ENCODE measurements at places on chromosomes 7 and 10. TPM values are rescaled to one million over a fixed set of nuclear protein-coding genes. Genes with fewer than 3 reads are reported as not detected.
A peak's percentile ranks its signal among the peaks of the same experiment; 100 is the strongest.

- DNase-seq, result no peak
- no peaks in the 10 kb centered on the region for H3K36me3 ChIP-seq
- H3K27me3 ChIP-seq, result no peaks in the 10 kb centered on the region
- H3K4me3 ChIP-seq, result no peak overlapping the region
- peaks cover 11% of the 10 kb centered on the region for H3K4me1 ChIP-seq
- no peak overlapping the region for H3K27ac ChIP-seq
Measured at GRCh38 chr10:58757352-58758065, 244.8 kb downstream of the BICC1 start.

DNA sequence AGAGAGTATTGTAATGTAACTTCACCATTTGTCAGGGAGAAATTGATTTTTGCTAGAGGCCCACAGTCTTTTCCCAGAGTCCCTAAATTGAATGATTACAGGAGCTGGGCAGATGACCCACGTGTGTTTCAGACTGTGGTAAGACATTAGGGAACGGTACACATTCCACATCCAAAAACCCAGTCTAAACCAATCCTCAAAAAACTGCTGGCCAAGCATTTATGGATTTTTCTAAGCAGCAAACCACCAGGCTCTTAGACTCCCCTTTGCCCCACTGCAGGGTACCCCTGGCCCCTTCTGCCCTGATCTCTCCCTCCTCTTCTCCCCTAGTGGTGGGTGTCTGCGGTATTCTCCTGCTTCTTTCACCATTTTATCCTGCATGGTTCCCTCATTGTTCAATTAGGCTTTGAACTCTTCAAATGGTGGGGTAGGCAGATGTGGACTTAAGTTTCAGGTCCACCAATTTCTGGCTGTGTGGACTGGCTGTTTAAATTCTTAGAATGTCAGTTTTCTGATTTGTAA, 135.5 kb upstream of the SORCS3 start:
- no peak for DNase-seq
- H3K27me3 ChIP-seq, result no peaks in the 10 kb centered on the region
- no peak overlapping the region for H3K27ac ChIP-seq
- no peak overlapping the region for H3K4me3 ChIP-seq

GRCh38 chr10:86670290-86670811, 2.0 kb downstream of the LDB3 start:
- H3K4me3 ChIP-seq, result peak overlapping the region; percentile 44
- no peak for DNase-seq
- peak overlapping the region; percentile 96 for H3K27ac ChIP-seq
- no peaks in the 10 kb centered on the region for H3K36me3 ChIP-seq
- peaks cover 83% of the 10 kb centered on the region for H3K4me1 ChIP-seq

- no peaks in the 10 kb centered on the region for H3K27me3 ChIP-seq
- H3K4me3 ChIP-seq, result no peak overlapping the region
- no peaks in the 10 kb centered on the region for H3K36me3 ChIP-seq
- DNase-seq, result no peak
Measured at GRCh38 chr7:115662120-115662519, 368.4 kb downstream of the TFEC start.

GRCh38 chr7:19747740-19748339, 25.6 kb downstream of the TMEM196 start:
- H3K36me3 ChIP-seq, result no peaks in the 10 kb centered on the region
- no peaks in the 10 kb centered on the region for H3K27me3 ChIP-seq
- no peak overlapping the region for H3K27ac ChIP-seq
- H3K4me3 ChIP-seq, result no peak overlapping the region
- no peak for DNase-seq

GRCh38 chr7:111735661-111736551, 173.6 kb upstream of the IMMP2L start:
- H3K36me3 ChIP-seq, result peaks cover 9% of the 10 kb centered on the region
- H3K27me3 ChIP-seq, result no peaks in the 10 kb centered on the region
- H3K4me3 ChIP-seq, result no peak overlapping the region
- H3K4me1 ChIP-seq, result peaks cover 6% of the 10 kb centered on the region

DNA sequence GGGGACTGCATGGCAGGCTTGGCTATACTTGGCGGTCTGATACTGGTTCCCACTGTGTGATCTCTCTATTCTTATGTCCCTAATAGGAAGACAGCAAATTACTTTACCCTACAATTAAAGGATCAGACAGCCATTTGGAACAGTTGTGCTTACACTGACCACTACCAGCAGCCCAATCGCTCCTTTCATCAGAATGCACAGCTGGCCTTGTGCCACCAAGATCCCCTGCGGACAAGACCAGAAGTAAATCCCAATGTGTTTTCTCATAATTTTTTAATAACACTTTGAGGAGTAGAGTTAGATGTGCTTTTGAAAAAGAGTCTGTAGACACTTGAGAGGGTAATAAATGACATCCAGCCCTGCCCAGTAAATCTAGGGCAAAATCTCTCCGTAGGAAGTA, 297.2 kb upstream of the ZNF32 start:
- no peak overlapping the region for H3K4me3 ChIP-seq
- no peak overlapping the region for H3K27ac ChIP-seq
- no peak for DNase-seq
- no peaks in the 10 kb centered on the region for H3K36me3 ChIP-seq
- no peaks in the 10 kb centered on the region for H3K27me3 ChIP-seq
- H3K4me1 ChIP-seq, result peaks cover 2% of the 10 kb centered on the region

Gene LIPN
- total RNA-seq, result not detected

Gene CARD11
- not detected for total RNA-seq

GRCh38 chr7:117096330-117096729, 143.0 kb downstream of the ST7 start:
- H3K27me3 ChIP-seq, result no peaks in the 10 kb centered on the region
- no peak overlapping the region for H3K27ac ChIP-seq
- H3K4me1 ChIP-seq, result no peaks in the 10 kb centered on the region
- no peaks in the 10 kb centered on the region for H3K36me3 ChIP-seq

Gene NANOS1
- 2.6 TPM for total RNA-seq

DNA sequence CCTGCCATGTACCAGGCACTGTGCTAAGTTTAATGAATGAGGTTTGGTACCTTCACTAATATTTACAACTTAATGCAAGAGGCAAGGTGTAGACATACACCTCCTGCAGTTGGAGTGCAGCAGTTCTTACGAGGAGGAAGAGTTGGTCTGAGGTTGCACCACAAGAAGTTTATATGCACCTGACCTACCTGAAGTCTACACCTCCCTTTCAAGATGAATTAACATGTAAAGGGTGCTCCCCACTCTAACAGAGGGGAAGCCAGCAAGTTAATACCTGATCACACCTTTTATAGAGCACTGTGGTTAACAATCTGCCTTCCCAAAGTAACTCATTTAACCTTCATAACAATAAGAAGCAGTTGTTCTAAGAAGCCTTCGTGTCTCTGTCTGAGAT, 120.0 kb downstream of the LYZL1 start:
- no peaks in the 10 kb centered on the region for H3K36me3 ChIP-seq
- H3K4me3 ChIP-seq, result peak overlapping the region; percentile 64
- peak overlapping the region; percentile 89 for H3K27ac ChIP-seq
- peaks cover 42% of the 10 kb centered on the region for H3K4me1 ChIP-seq
- DNase-seq, result no peak
- no peaks in the 10 kb centered on the region for H3K27me3 ChIP-seq

DNA sequence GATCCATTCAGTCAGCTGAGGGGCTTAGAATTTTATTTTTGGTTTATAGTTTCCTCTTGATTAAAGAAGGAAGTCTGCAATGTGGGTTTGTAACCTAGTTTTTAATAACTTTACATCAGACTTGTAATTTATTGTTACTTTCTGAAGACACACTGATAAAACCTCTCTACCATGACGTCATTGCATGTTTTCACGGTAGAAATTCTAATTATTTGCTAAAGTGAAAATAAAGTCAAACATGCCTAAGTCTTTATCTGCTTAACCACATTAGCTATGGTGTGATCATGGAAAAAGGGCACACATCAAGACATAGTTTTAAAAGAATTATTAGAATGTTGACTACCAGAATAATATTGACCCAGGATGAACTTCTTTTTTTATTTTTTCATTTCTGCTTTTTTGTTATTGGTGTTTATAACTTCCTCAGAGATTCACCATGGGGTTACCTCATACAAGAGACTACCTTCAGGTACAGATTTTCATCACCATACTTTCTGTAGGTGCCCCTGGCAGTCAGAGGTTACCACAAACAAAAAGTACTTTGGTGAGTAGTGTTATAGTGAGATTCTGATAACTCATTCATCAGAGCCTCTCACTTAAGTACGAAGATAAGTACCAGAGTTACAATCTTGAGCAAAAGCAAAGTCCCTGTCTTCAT, 7.0 kb upstream of the PANK1 start:
- no peak overlapping the region for H3K4me3 ChIP-seq
- H3K27ac ChIP-seq, result no peak overlapping the region
- no peaks in the 10 kb centered on the region for H3K36me3 ChIP-seq
- DNase-seq, result no peak
- no peaks in the 10 kb centered on the region for H3K27me3 ChIP-seq

DNA sequence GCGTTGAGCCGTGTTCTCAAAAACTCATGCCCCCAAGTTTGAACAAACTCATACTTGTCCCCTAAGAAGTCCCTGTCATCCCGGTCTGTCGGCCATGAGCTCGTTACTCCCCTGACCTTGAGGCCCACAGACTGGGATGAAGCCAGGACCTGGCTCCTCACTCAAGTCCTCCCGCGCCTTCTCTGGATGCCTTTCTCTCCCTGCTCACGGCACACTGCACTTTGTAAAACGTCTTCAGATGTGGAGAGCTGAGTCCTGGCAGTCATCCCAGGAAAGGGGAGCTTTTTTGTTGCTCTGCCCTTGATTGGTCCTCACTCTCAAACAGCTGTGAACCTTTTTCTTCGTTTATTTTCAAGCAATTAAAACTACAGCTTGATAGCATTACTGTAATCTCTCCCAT, 110.8 kb downstream of the JAZF1 start:
- no peaks in the 10 kb centered on the region for H3K27me3 ChIP-seq
- H3K27ac ChIP-seq, result peak overlapping the region; percentile 81
- no peaks in the 10 kb centered on the region for H3K36me3 ChIP-seq
- DNase-seq, result peak; percentile 92
- H3K4me1 ChIP-seq, result no peaks in the 10 kb centered on the region

- H3K4me3 ChIP-seq, result no peak overlapping the region
- H3K36me3 ChIP-seq, result no peaks in the 10 kb centered on the region
- H3K27me3 ChIP-seq, result no peaks in the 10 kb centered on the region
Measured at GRCh38 chr7:11517853-11518252, 314.1 kb downstream of the THSD7A start.

DNA sequence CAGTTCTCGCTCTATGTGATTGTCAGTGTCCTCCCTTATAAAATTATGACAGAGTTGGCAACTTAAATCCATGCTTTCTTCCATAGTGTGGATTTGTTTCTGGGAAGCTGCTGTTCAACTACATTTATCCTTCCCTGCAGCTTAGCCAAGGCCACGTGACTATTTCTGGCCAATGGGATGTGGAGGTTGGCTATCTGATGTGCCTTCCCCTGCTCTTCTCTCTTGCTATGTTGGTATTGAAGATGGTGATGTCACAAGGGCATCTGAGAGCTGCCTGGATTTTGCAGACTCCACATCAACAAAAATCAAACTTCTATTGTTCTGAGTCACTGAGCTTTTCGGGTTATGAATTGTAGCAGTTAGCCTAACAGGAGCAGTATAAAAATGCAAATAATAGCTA, 164.9 kb upstream of the RHOBTB1 start:
- no peaks in the 10 kb centered on the region for H3K27me3 ChIP-seq
- H3K36me3 ChIP-seq, result no peaks in the 10 kb centered on the region
- no peak overlapping the region for H3K27ac ChIP-seq

- no peaks in the 10 kb centered on the region for H3K27me3 ChIP-seq
- peaks cover 2% of the 10 kb centered on the region for H3K36me3 ChIP-seq
- H3K27ac ChIP-seq, result peak overlapping the region; percentile 47
- peak; percentile 90 for DNase-seq
- H3K4me3 ChIP-seq, result peak overlapping the region; percentile 37
Measured at GRCh38 chr7:56091591-56091990, 1.2 kb downstream of the PHKG1 start.

GRCh38 chr7:140752533-140752932, 56.0 kb downstream of the NDUFB2 start:
- DNase-seq, result no peak
- H3K4me3 ChIP-seq, result no peak overlapping the region
- H3K27ac ChIP-seq, result no peak overlapping the region
- peaks cover 56% of the 10 kb centered on the region for H3K36me3 ChIP-seq

DNA sequence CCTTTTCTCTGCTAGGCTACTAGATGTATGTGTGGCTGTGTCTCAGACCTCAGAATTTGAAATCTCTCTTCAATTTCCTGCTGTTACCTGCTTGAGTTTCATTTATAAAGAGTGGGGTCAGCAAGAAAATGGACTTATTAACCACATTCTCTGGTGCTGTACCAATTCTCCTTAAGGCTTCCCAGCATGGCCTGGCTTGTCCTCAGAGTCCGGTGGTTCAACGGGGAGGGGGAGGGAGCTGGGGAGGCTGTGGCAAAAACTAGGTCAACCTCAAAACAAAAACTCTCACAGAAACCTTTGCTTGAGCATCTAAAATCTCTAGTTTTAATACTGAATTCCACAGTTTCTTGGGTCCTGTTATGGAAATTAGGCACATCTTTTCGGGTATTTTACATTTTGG, 389.1 kb upstream of the COBL start:
- no peaks in the 10 kb centered on the region for H3K36me3 ChIP-seq
- DNase-seq, result no peak
- no peak overlapping the region for H3K4me3 ChIP-seq
- no peaks in the 10 kb centered on the region for H3K27me3 ChIP-seq

Gene STEAP1
- 13.2 TPM for total RNA-seq

Gene ADCYAP1R1
- 35.7 TPM for total RNA-seq

- no peak overlapping the region for H3K4me3 ChIP-seq
- H3K36me3 ChIP-seq, result no peaks in the 10 kb centered on the region
- DNase-seq, result no peak
- H3K27me3 ChIP-seq, result no peaks in the 10 kb centered on the region
Measured at GRCh38 chr10:7338469-7338868, 72.4 kb downstream of the SFMBT2 start.

GRCh38 chr7:50330696-50331095, 26.2 kb downstream of the IKZF1 start:
- no peak overlapping the region for H3K4me3 ChIP-seq
- H3K27me3 ChIP-seq, result no peaks in the 10 kb centered on the region
- H3K27ac ChIP-seq, result no peak overlapping the region
- no peaks in the 10 kb centered on the region for H3K36me3 ChIP-seq
- no peak for DNase-seq
- H3K4me1 ChIP-seq, result no peaks in the 10 kb centered on the region

Gene ANK3
- total RNA-seq, result 45.7 TPM

- no peak overlapping the region for H3K4me3 ChIP-seq
- no peaks in the 10 kb centered on the region for H3K27me3 ChIP-seq
- H3K27ac ChIP-seq, result no peak overlapping the region
- H3K4me1 ChIP-seq, result no peaks in the 10 kb centered on the region
- H3K36me3 ChIP-seq, result no peaks in the 10 kb centered on the region
Measured at GRCh38 chr10:112654794-112655193, 207.8 kb downstream of the VTI1A start.

GRCh38 chr7:111827863-111828504, 265.7 kb upstream of the IMMP2L start:
- H3K4me1 ChIP-seq, result no peaks in the 10 kb centered on the region
- no peaks in the 10 kb centered on the region for H3K36me3 ChIP-seq
- H3K4me3 ChIP-seq, result no peak overlapping the region
- H3K27me3 ChIP-seq, result no peaks in the 10 kb centered on the region
- no peak for DNase-seq
